ENCODE measurements at places on chromosomes 12 and 14. TPM values are rescaled to one million over a fixed set of nuclear protein-coding genes. Genes with fewer than 3 reads are reported as not detected.

Gene KRT72
- 19.2 TPM for total RNA-seq

Gene EIF2S3B
- 0.76 TPM for total RNA-seq

Gene TGM1
- 144 TPM for total RNA-seq

Gene CD163L1
- total RNA-seq, result 0.32 TPM

Gene MIA2
- 19.4 TPM for total RNA-seq

GRCh38 chr12:40559865-40560264 lies 132.4 kb upstream of the CNTN1 start:
- no peak for DNase-seq

DNA sequence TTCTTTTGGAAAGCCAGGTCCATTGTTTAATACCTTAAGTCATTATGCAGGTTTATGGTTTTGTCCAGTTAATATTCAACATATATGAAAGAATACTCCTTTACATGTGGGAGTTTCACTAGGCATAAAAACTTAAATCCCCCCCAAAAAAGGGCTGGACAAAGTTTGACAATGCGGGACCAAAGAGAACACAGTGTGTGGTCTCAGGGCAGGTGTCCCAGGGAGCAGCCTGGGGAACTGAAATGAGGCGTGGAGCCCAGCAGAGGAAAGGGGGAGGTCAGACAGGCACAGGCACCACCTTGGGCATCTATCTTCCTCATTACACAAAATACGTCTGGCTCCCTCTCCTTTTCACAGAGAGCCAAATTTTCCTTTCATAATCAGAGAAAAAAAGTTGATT lies 22.5 kb downstream of the PKP2 start:
- DNase-seq, result no peak

DNA sequence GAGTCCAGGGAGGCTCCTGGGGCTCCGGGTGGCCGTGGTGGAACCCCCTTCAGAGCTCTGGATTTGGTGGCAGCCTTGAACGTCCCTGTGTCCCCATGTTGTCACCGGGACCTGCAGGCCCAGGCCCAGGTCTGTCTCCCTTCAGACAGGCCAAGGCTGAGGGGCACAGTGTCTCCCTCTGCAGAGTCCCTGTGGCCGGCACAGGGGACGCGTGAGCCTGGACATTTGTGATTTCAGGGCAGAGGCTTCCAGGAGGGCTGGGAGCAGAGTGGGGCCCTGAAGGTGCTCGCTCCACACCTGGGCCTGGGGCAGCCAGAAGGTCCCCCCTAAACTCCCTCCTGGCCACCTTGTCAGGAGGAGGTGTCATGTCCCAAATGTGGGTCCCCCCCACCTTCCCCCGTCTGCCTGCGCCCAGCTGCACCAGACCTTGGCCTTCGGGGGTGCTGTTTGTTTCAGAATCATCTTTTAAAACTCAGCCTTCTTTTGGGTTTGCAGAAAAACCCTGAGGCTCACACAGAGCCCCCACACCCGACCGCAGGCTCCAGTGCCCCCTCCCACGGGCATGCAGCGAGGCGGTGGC lies 47.6 kb downstream of the KIF26A start:
- no peak for DNase-seq

DNA sequence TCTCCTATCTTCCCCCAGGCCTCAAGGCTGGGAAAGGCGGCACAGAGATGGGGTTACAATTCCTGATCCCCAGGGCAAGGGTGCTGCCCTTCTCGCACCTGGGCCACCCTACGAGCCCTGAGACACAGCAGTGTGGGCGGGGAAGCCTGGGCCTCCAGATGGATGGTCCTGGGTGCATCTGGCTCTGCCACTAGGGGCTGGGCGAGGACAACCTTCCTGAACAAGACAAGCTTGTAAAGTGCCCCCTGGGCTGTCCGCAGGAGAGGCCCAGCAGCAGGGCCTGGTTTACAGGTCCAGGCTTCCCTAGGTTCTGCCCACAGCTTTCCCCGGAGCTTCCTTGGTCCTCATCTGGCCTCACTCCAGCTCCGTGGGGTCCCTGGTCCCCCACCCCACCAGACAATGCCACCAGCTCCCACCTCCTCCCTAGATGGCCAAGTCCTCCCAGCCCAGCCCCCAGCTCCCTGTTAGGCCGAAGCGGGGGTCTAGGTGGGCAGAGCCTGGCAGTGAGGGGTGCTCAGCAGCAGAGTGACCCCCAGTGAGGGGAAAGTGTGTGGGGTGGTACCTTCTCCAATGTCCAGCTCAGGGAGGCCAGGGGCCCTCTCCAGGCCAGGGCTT lies 8.9 kb downstream of the ARL6IP4 start:
- no peak for DNase-seq

DNA sequence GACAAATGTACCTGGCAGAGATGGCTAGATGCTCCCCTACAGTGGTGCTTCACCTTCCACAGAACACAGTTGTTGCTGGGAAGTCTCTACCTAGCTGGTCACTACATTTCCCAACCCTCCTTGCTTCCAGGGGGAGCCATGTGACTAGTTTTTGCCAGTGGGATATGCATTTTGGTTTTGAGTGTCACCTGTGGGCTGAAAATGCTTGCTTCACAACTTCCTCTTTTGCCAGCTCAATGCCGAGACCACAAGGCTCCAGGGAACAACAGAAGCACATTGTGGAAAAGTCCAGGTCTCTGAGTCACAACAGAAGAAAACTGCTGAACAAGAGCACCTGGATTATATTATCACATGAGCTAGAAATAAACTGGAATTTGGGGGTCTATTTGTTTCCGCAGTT lies 48.5 kb upstream of the ARHGAP5 start:
- no peak for DNase-seq

- no peak for DNase-seq
Measured at GRCh38 chr12:106780010-106780631, 5.6 kb downstream of the RIC8B start.

DNA sequence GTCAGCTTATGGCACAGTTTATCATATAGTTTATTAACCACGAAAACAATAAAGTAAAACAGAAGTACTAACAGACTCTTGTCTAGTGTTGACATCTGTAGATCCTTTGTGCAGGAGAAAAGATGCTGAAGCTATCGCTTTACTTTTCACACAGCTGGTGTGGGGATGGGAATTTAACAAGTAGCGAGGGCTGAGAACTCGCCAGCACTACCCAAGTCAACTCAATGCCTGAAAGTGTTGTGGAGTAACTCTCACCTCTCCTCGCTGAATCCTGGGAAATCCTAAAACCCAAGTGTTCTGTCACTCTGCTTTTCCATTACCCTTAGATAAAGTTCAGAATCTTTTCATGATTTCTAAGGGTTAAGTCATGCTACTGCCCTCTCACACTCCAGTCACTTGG lies 264.2 kb downstream of the BMP4 start:
- DNase-seq, result no peak

- no peak for DNase-seq
Measured at GRCh38 chr12:45742590-45742989, 13.1 kb downstream of the ARID2 start.

DNA sequence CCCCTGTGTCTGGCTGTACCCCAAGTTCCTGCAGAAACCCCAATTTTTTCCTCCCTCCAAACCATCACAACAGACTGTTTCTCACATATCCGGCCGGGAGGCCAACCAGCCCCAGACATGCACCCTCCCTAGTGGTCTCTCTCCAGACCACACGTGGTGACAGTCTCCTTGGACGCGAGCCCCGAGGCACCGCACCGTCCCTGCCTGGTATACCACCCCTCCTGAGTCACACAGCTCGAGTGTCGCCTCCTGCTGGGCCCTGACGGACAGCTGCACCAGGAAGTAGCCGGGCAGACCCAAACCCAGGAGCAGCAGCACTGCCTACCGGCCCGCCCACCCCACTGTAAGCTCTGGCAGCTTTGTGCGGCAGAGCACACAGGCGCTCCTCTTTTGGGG lies 97.4 kb downstream of the RFLNA start:
- DNase-seq, result no peak

- no peak for DNase-seq
Measured at GRCh38 chr12:28035500-28035899, 63.0 kb upstream of the PTHLH start.

- DNase-seq, result no peak
Measured at GRCh38 chr12:51524386-51524901, 66.6 kb upstream of the SCN8A start.

DNA sequence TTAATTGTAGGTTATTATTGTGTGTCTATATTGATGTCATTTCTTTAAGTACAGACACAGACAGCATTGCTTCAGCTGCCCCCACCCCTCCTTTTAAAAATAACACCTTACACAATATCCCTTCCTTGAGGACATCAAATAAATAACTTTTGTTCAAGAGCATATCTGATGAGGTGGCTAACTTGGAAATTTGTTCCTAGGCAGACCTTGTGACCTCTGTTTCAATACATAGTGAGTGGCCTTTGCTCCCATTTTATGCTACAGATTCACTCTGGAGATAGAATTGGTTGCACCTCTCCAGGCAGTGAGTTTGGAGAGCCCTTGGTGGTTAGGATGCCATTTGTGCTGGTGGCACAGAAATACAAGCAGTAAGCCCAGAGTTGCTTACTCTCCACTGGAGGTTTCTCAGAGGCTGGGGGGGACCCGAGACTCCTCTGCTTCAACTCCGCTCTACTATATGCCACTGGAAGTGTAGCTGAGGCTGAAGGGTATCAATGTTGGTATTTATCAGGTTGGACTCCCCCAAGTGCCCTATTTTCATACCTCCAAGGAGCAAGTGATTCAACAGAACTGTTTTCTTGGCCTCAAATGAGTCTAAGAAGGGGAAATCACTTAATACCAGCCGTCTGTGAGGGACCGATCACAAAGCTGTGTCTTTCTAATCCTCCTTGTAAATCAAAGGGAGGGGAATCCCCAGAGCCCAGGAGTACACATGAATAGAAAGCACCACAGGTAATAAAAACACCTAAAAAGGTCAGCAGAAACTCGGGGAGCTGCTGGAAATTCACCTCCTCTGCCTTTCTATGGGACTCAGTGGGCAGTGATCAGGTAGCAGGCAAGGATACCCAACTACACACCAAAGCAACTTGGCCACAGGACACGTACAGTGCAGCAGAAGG lies 463.1 kb downstream of the RAD51B start:
- no peak for DNase-seq

DNA sequence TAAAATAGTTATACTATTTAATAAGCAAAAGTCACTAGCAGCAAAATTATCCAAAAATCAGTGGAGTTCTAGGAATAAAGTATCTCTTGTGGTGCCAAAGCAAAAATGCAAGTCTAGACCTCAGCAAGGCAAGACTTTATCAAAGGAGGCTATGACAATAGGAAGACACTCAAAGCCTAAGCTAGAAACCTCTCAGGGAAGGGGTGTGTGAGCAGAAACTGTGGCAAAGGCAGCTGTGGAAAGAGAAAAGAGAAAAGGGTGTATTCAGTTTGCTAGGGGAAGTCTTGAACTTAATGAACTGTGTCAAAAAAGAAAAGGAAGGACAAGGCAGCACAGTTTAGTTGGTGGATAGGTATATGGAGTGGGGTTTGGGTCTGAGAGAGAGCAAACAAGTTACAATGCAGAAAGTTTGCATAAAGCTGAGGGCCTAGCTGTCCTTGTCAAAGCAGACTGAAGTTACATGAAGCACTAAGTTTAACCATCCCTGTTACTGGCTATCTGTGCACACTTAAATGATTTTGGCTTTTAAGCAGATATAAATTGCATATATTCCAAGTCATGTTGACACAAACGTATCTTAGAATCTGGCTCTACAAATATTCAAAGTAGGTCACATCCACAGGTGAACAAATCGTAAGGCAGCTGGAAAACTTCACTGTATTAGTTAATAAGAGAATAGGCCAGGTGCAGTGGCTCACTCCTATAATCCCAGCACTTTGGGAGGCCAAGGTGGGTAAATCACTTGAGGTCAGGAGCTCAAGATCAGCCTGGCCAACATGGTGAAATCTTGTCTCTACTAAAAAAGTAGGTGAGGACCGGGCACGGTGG lies 31.0 kb upstream of the AMN1 start:
- no peak for DNase-seq

GRCh38 chr12:96223411-96224218 lies 29.4 kb downstream of the ELK3 start:
- no peak for DNase-seq

GRCh38 chr14:68622856-68623255 lies 170.0 kb downstream of the ZFP36L1 start:
- peak; percentile 24 for DNase-seq

GRCh38 chr14:33081259-33081658 lies 142.6 kb downstream of the NPAS3 start:
- no peak for DNase-seq

DNA sequence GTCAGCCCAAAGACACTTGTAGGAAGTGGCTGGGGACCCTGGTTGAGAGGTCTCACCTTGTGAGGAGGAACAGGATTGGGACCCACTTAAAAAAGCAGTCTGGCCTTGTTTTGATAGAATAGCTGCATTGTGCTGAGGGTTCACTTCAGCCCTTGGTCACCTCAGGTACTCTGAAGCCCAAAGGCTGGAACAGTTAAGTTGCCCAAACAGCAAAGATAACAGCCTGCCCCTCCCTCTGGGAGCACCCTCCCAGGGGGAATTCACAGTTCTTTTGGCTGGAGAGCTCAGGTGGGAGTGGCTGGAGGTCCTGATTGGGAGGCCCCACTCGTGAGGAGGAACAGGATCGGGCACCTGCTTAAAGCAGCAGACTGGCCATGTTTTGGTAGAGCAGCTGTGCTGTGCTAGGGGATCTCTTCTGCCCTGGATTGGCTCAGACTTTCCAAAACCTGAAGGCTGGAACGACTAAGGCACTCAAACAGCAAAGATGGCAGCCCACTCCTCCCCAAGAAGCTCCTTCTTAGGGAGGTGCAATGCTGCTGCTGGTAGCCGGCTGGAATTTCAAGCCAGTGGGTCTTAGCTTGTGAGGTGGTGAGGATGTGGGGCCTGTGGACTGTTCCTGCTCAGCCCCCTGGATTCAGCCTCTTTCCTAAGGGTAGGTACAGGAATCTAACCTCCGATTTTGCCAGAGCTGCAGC lies 143.8 kb upstream of the SLC38A2 start:
- DNase-seq, result no peak

- DNase-seq, result no peak
Measured at GRCh38 chr12:94488463-94488862, 28.8 kb upstream of the CEP83 start.

DNA sequence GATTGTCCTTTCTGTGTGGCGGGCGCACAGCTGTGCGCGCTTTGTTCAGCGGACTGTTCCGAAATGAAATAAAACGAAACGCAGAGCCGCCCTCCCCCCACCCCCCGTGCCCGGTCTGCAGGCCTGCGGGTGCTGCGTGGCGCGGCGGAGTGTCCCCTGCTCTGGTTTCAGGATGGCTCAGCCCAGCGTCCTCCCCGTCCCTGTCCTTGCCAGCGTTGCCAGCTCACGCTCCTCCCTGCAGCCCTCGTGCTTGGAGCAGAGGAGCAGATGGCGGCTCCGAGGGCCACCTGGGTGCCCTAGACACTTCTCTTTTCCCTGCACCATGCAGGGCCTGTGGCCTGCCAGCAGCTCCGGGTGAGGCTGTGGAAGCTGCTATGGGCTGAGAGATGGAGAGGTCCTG lies 17.5 kb upstream of the BEGAIN start:
- no peak for DNase-seq

DNA sequence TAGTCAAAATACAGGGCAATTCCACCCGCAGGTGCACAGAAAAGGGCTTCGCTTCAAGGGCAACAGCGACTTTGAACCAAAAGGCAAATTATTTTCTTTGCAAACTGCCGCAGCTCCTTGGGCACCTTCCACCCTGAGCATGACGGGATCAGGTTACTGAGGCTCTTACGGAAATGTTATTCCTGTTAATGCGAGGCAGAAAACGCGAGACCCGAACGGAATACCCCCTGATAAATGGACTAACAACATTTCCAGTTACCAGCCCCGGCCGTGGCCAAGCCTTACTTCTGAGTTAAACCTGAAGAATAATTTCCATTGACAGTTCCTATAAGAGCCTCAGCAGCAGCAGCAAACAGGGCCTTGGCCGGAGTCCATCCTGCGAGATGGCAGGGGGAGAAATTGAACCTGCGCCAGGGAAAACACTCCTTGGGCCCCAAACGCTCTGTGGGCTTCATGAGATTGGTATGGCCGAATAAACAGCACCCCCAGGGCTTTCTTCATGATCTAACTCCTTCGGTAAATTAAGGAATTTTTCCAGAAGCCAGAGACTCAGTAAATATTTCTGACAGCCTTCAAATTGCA lies 70.0 kb upstream of the DICER1 start:
- DNase-seq, result no peak
